CD4-positive, alpha-beta T cell treated with Interleukin-17A for 4 hours (primary cell): ENCODE measurements at places on chromosomes 7 and 10.

DNA sequence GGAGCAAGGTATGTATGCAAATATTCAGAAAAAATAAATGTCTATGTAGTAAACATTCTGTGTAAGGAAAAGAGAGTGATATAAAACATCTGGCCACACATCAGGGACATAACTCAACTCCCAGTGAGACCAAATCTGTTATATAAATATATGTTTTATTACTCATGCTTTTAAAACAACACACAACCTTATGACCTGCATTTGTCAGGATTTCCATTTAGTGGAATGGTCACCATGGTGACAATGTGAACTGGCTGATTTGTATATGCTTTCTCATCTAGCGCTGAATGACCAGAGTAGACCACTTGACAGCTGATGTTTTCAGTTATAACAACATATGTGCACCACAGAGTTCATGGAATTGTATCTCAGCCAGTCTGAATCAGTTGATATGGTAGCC is 551.7 kb downstream of the HTR7 start:
- no peak for DNase-seq

DNA sequence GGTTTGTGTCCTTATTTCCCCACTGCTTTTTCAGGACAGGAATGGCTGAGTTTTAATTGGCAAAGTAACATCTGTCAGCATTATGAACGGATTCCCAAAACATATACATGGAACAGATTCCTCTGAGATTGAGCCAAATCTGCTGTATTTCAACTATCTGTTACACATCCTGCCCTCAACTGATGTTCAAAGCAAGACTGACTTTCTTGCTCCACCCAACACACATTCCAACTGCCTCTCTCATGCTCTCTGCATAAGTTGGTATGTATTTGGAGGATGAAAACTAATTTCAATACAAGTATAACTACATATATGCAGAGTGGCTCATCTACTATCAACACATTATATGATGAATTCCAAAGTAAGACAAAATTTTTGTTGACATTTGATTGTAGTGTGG is 342.2 kb downstream of the GATA3 start:
- DNase-seq, result no peak

DNA sequence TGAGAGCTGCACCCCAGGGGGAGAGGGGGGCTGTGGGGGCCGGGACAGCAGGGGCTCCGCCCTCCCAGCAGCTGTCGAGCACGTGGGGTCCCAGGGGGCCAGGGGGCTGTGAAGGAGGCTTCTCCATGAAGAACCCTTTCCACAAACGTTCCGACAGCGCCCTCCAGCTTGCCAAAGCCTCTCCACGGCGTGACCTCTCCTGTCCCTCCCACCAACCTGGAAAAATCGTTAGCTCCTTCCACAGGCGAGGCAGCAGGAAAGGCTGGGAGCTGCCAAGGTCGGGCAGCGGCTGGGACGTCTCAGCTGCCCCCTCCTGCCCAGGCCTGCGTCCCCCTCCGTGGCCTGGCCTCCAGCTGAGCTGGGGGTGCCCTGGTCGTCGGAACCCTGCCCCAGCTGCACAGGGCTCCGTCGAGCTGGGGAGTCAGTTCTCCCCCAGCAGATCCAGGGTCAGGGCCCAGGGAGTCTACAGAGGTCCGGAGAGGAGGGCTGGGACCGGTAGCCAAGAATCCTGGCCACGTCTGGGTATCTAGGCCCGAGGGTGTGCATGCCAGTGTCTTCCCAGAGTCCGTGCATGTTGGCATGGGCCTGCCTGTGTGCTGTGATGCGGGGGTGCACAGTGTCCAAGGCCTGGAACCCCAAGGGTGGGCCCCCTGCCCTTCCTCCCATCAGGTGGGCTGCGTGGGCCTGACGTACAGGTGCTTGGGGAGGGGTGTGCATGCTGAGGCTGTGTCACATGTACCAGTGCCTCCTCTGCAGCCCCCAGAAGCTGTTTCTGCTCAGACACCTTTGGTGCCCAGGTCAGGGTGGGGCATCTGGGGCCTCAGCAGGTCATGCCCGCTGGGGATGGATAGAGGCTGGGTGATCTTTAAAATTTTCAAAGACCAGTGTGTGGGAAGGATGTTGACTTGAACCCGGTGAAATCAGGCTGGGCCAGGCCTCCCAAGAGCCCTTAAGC is 66.5 kb downstream of the UNCX start:
- no peak for DNase-seq

- DNase-seq, result no peak
Observed at GRCh38 chr10:4075443-4075842, 290.4 kb upstream of the KLF6 start.
